ENCODE measurements at places on chromosomes 12 and 14.

DNA sequence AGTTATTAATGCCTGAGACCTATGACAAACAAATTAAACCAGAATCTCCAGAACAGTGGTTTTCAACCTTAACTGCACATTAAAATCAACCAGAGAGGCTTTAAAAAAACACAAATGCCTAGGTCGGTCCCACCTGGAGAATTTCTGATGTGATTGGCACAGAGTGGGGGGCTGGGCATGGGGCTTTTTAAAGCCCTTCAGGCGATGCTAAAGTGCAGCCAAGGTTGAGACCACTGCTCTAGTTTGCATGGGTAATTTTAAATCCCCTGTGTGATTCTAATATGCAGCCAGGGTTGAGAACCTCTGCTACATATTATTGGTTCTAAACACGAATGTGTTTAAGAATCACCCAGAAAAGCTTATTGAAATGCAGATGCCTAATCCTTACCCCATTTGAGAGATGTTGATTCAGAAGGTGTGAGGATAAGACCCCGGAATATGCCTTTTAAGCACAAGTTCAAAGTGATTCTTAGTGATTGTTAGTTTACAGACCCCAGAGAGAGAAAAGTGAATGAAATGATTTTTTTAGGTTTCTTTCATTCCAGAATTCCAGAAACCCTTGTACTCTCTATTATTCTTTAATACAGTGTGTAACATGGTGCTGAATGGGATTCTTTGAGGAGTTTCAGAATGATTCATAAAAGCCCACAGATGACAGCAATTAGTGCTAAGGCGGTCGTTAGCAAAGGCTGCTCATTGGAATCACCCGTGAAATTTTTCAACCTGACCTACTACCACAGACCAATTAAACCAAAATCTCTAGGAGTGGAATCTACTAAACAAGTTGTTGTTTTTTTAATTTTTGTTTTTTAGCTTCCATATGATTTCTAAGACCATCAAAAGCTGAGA is 44.9 kb downstream of the LIN7A start:
- no peak for DNase-seq

GRCh38 chr14:32345311-32345791 is 16.3 kb downstream of the AKAP6 start:
- DNase-seq = no peak

DNA sequence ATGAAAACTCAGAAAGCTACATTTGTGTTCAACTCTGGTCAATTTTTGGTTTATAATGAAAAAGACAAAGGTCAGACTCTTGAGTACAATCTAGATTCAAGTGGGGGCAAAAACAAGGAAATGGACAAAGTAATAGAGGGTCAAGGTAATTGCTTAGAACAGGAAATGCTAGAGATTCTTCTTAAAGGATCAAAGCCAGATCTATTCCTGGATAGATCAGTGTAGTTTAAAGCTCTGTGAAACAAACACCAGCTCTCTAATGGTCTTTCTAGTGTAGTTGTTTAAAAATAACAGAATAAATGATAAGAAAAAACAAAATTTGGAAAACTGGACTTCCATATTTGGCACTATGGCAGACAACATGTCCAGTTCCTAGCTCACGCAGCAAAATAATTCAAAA is 70.7 kb upstream of the SLC8A3 start:
- no peak for DNase-seq

DNA sequence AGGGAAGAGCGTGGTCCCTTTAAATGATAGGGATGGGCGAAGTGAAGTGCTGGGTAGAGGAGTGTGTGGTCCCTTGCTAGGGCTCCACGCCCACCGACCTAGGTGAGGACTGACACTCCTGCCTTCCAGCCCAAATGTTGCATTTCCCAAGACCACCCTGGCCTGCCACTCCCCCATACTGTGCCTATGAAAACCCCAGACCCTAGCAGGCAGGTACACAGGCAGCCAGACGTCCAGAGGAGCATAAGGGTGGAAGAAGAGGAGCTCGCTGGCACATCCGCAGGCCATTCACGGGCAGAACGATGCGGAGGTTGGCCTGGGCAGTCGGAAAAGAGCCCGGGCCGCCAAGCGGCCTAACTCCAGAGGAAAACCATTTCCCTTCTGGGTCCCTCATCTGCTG is 817 bp upstream of the IPO8 start:
- no peak for DNase-seq

DNA sequence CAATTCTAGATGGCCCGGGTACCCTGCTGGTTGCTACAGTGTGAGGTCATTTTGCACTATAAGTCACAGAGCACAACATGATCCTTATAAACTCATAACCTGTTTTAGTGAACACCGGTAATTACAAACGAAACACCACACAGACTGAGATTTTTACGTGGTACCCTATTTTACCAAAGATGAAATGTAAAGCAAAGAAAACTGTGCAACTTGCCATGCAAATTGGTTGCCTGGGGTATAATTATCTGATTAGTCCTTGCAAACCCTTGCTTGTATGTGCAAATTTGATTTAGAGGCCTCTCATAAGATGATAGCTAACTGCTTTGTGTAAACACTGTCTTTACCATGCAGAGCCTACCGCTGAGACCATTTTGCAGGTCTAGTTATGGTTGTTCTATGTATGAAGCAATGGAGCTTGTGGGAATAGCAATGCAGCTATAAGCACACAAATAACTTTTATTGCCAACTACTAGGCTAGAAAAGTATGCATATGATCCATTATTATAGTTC is 372.1 kb upstream of the FAR2 start:
- DNase-seq = no peak

GRCh38 chr14:24317141-24317928 is 6.0 kb downstream of the LTB4R start:
- DNase-seq = no peak

- DNase-seq = no peak
Measured at GRCh38 chr14:93975791-93976476, 436 bp downstream of the ASB2 start.

- DNase-seq = no peak
Measured at GRCh38 chr14:96514694-96515093, 12.5 kb downstream of the PAPOLA start.

GRCh38 chr14:61379639-61380184 is 58.3 kb downstream of the PRKCH start:
- DNase-seq = no peak

DNA sequence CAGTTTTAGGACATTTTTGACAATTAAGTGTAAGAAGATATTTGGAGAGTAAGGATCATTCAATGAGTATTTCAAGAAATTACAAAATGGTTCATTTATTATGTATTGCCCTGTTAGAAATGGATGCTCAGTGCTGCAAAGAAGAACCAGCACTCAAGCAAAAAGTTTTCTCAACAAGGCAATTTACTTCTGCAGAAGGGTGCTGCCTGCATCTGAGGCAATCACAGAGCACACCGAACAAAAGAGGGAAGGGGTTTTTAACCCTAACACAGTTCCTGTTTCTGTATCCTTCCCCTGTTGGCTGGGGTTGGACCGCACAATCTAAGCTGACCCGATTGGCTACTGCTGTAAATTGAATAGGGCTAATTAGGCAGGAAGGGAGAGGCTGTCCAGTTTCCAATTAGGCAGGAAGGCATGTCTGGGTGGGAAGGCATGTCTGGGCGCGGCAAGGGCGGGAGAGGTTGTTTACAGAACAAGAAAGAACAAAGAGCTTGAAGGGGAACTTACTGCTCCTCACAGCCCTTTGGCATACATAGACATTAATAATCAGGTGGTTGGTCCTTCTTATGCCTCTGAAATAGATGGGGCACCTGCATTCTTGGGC is 41.4 kb downstream of the SPTSSA start:
- no peak for DNase-seq
